ENCODE measurements at places on chromosomes 4 and X.
A peak's percentile ranks its signal among the peaks of the same experiment; 100 is the strongest.

- no peak overlapping the region for H3K27ac ChIP-seq
- H3K4me3 ChIP-seq: no peak overlapping the region
- no peaks in the 10 kb centered on the region for H3K36me3 ChIP-seq
- no peak for DNase-seq
- H3K27me3 ChIP-seq: no peaks in the 10 kb centered on the region
- no peaks in the 10 kb centered on the region for H3K4me1 ChIP-seq
Measured at GRCh38 chrX:22652596-22652995, 347.2 kb upstream of the DDX53 start.

DNA sequence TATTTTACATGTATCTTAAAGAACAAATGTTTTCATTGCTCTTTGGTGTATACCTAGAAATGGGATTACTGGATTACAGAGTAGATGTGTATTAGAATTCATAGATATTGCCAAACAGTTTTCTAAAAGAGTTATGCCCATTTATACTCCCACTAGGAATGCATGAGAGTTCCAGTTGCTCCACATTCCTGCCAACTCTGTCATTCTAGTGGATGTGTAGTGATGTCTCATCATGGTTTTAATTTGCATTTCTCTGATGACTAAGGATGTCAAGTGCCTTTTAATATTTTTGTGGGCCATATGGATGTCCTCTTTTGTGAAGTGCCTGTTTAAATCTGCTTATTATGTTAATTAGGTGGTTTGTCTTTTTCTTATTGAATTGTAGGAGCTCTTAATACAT lies 65.6 kb upstream of the BMP2K start:
- no peak overlapping the region for H3K4me3 ChIP-seq
- no peaks in the 10 kb centered on the region for H3K36me3 ChIP-seq
- H3K4me1 ChIP-seq: no peaks in the 10 kb centered on the region
- DNase-seq: no peak

DNA sequence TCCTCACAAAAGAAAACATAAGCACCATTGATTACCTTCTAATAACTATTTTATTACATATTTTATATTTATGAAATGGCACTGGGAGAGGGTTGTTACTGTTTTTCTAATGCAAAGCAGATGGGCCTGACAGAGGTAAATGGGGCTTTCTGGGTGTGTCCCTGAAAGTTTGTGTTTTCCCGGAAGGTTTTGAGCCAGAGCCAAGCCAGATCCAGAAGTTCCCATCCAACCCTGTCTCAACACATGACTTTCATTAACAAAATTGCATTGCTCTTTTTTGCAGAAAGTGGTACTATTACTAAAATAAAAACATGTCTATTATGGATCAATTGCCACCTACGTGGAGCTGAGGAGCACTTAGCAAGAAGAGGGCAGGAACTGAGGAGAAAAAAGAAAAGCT lies 181.3 kb downstream of the RAB28 start:
- no peaks in the 10 kb centered on the region for H3K27me3 ChIP-seq
- DNase-seq: no peak
- no peak overlapping the region for H3K27ac ChIP-seq
- no peaks in the 10 kb centered on the region for H3K4me1 ChIP-seq
- no peaks in the 10 kb centered on the region for H3K36me3 ChIP-seq

GRCh38 chrX:28324321-28324721 lies 262.9 kb upstream of the IL1RAPL1 start:
- DNase-seq: no peak
- no peaks in the 10 kb centered on the region for H3K36me3 ChIP-seq
- no peaks in the 10 kb centered on the region for H3K27me3 ChIP-seq

DNA sequence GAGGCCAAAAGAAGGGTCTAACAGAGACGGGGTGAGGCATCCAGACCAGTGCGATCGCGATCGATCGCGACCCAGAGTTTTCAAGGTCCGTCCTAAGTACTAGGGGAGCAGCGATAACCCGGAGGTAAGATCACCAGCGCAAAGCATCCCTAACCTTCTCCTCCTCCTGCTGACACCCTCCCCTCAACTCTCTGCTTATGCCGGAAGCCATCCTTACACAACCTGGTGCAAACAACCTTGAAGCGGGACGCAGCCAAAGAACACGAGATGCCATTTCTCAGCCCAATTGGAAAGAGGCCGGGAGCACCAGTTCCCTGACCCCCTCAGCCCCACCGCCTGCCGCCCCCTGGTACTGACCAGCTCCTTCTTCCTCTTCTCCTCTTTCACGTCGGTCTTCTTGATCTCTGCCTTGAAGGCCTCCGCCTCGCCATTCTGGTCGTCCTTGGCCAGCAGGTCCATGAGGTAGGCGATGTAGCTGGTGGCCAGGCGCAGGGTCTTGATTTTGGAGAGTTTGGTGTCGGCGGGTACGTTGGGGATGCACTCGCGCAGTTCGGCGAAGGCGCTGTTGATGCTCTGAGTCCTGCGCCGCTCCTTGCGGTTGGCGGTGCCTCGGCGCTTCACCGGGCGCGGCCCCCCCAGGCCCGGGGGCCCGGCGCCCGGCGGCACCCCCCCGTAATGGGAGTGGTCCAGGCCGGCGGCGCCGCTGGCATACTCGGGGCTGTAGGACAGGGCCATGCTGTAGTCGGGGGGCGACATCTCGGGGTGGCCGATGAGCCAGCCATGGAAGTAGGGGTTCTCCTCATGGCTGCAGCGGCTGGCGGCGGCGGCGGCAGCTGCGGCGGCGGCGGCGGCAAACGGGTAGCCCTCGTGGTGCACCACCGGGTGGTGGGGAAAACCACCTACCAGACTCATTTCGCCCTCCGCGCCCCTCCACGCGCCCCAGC lies 1.4 kb downstream of the HAND2 start:
- no peaks in the 10 kb centered on the region for H3K27me3 ChIP-seq
- H3K4me3 ChIP-seq: peak overlapping the region; percentile 58
- peaks cover 18% of the 10 kb centered on the region for H3K4me1 ChIP-seq
- peak overlapping the region; percentile 72 for H3K27ac ChIP-seq

- no peak overlapping the region for H3K27ac ChIP-seq
- DNase-seq: no peak
- H3K27me3 ChIP-seq: no peaks in the 10 kb centered on the region
- no peak overlapping the region for H3K4me3 ChIP-seq
- peaks cover 18% of the 10 kb centered on the region for H3K4me1 ChIP-seq
Measured at GRCh38 chr4:108829966-108830492, 67.2 kb upstream of the ETNPPL start.

DNA sequence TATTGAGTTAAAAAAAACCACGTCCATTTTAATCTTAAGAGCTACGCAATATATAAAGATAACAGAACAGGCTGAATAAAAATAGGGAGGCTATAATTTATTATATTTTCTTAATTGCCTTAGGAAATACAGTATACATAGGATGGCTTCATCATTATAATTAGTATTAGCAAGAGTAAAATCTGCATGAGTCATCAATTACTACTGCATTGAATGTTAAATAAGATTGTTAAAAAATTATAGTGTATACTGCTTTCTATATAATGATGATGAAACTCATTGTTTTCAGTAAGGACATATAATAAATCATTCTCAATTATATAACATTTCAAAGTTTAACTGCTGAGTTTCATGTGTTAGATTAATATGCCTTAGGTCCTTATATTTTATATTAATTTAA lies 133.4 kb upstream of the GRID2 start:
- H3K36me3 ChIP-seq: no peaks in the 10 kb centered on the region
- H3K27ac ChIP-seq: no peak overlapping the region
- H3K4me3 ChIP-seq: no peak overlapping the region
- no peaks in the 10 kb centered on the region for H3K4me1 ChIP-seq

DNA sequence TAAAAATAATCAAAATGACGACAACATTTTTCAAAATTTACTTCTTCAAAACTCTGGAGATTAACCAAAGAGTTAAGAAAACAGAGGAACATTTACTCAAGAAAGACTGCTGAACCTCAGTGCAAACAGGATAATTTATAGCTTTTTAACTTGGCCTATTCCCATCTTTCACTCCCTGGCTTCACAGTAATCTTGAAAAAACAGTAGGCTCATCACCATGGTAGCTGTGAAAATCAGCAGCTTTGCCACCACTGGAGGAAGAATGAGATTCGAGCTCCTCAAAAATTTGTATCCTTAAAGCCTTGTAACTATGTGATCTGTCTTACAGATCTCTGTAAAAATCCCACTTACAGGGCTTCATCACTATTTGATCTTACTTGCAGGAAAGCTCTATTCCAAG lies 447.7 kb upstream of the CTSO start:
- no peaks in the 10 kb centered on the region for H3K27me3 ChIP-seq
- H3K4me1 ChIP-seq: no peaks in the 10 kb centered on the region
- H3K36me3 ChIP-seq: no peaks in the 10 kb centered on the region
- H3K4me3 ChIP-seq: no peak overlapping the region
- no peak for DNase-seq

GRCh38 chr4:6546681-6547447 lies 28.1 kb upstream of the MAN2B2 start:
- peak; percentile 44 for DNase-seq
- no peaks in the 10 kb centered on the region for H3K27me3 ChIP-seq
- no peaks in the 10 kb centered on the region for H3K36me3 ChIP-seq
- H3K4me3 ChIP-seq: no peak overlapping the region
- no peaks in the 10 kb centered on the region for H3K4me1 ChIP-seq
- no peak overlapping the region for H3K27ac ChIP-seq

DNA sequence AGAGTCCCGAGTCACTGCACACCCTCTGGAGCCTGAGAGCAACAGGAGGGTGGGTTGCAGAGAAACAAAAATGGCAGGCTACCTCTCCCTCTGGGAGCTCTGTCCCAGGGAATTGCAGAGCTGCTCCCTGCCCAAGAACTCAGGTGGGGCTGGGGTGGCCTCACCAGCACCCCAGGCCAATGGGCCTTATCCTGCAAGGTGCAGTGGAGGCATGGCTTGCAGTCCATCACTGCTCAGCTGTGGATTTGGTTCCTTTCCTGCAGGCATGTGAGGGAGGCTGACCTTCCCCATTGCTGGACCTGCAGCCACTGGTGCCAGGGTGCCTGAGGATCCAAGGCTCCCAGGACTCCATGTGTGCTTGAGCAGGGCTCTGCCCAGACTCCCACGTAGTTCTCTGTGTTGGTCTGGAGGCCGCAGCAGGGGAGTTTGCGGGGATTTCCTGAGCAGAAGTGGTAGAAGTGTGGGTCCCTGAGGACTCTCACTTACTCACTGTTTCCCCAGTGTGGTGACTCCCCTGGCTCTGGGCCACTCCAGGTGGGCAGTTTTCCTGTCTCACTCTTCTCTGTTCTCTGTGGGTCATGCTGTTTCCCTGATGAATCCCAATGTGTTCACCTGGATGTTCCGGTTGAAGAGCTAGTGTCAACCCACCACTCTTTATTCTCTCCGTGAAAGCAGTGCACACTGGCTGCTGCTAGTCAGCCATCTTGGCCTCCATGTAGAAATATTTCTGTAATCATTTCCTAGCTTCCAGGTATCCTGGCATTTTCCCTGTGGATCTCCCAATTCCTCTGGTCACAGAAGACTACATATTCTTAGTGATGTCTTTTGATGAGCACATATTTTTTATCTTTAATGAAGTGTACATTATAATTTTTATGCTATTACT lies 82.3 kb downstream of the ARHGAP24 start:
- no peaks in the 10 kb centered on the region for H3K27me3 ChIP-seq
- H3K27ac ChIP-seq: no peak overlapping the region
- no peak overlapping the region for H3K4me3 ChIP-seq
- DNase-seq: peak; percentile 8
- no peaks in the 10 kb centered on the region for H3K36me3 ChIP-seq

Measured in stomach (tissue), 19 donors.